ENCODE measurements at places on chromosomes 2 and 18.
A peak's percentile ranks its signal among the peaks of the same experiment; 100 is the strongest.

GRCh38 chr2:128446874-128447537 lies 128.3 kb upstream of the HS6ST1 start:
- DNase-seq: no peak

DNA sequence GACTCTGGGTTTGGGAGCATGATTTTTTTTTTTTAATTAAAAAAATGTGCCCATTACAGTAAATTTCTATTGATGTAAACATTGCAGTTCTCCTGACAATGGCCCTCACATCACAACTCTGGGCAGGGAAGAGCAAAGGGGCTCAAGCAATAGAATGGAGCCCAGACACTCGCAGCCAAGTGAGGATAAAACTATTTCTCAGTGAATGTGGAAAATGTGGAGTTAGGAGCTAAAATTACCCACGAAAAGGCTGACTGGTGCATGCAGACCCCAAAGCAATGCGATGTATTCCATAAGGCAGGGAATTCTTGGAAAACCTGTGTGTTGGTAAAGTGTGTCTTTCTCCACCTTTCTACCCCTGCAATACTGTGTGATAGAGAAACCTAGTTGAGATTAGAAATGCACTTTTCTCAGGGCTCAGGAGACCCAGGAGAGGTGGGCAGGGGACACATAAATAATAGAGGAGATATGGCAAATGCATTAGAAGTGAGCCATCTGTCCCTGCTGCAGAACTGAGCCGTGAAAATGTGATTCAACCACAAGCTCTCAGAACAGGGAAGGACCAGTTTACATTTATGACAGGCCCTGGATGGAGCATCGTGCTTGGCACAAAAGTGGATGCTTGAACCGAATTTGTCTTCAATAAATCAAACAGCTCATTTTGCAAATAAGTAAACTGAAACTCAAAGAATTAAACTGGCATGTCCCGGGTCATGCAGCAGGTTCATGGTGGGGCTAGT lies 100.1 kb downstream of the MYCN start:
- no peak for DNase-seq

DNA sequence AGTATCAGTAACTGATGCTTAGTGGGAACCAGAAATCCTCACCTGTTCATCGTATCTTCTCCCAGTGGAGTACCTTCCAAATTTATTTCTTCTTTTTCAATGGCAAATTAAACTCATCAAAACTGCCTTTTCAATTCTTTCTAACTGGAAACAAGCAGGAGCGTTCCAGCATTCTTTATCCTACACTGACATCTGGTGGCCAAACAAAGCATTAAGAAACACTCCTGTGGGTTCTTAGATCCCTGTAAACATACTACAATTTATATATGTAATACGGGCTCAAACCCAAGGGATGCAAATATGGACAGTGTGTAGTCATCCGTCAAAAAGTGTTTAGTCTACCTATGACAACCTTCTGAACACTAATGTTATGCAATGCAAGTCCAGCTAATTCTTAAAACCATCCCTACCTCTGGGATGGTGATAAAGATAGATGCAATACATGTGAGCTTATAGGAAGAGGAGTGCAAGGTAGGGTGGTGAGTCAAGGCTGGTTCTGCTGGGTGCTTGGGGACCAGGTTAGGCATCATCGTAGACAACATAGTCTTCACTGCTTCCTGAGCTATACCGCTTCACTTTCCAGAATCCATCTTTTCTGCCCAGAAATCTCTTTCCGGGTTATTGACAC lies 375.0 kb downstream of the CTNNA2 start:
- peak; percentile 44 for DNase-seq

DNA sequence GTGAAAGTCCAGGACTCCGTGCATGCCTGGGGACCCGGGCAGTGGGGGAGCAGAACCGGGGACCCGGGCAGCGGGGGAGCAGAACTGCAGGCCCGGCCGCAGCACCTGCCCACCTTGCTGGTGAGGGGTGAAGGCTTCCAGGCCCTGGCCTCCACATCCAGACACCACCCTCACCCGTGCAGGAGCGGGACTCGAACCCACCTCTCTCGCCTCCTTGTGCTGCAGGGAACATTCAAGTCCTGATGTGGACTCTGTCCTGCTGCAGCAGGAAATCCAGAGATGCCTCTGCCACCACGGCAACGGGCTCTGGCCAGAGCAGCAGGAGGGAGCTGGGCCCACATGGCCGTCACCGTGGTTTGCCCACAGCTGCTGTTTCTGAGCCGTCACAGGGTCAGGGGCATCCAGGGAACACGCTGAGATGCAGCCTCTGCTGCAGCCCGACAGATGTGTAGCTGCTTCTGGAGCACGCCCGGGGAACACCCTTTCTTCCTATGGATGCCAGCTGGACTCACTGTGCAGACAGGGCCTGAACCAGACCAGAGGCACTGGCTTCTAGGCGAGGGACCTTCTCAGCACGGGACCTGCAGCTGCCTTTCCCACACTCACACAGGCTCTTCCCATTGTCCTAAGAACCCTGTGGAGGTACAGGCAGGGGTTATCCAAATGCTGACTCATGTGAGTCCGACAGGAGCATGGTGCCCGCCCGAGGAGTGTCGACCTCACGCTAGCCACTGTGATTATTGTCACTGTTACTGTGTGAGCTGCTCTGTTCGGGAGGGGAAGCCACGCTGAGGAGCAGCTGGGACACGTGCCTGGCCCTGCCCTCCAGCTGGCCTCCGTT lies 89.2 kb upstream of the CTDP1 start:
- DNase-seq: no peak

Data from dermis microvascular lymphatic vessel endothelial cell (primary cell).